ENCODE measurements at places on chromosomes 6 and 20.
A peak's percentile ranks its signal among the peaks of the same experiment; 100 is the strongest.

DNA sequence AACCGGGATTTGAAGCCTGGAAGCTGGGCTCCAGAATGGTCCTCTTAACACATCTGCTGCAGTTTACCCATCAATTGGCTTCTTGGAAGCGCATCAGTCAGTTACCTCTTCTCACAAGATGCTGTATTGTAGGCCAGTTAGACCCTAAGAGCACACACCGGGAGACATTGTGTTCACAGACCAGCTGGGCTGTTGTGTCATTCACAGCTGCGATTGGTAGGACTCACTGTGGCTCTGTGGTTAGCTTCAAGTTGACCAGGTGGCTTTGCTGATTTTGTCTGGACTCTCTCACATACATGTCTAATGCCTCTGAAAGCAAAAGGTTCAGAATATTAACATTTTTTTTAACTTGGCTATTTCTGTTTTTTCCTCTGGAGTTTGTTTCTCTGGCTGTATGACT is 64.8 kb downstream of the SNX9 start:
- DNase-seq: no peak

GRCh38 chr6:76867182-76867581 is 596.1 kb downstream of the HTR1B start:
- DNase-seq: no peak

- no peak for DNase-seq
Observed at GRCh38 chr6:4907602-4908001, 96.2 kb downstream of the RPP40 start.

GRCh38 chr6:89353702-89354392 is 1.3 kb upstream of the UBE2J1 start:
- no peak for DNase-seq

DNA sequence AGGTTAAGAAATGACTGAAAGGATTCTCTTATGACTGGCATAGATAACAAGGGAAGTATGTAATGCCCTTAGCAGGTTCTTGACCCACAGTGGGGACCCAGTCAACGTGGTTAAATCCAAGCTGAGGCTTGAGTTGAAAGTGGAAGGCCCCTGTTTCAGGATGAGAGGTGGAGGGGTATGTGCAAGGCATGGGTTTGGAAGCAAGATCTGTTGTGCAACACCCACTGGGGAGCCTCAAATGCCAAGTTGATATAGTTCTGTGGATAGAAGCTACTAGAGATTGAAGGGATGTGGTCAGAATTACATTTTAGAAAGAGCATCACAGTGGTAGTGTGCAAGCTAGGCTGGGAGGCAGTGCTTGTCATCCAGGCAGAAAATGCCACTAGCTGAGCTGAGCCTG is 5.1 kb downstream of the PABPC1L start:
- no peak for DNase-seq

- DNase-seq: no peak
Observed at GRCh38 chr6:128966934-128967333, 84.0 kb downstream of the LAMA2 start.

DNA sequence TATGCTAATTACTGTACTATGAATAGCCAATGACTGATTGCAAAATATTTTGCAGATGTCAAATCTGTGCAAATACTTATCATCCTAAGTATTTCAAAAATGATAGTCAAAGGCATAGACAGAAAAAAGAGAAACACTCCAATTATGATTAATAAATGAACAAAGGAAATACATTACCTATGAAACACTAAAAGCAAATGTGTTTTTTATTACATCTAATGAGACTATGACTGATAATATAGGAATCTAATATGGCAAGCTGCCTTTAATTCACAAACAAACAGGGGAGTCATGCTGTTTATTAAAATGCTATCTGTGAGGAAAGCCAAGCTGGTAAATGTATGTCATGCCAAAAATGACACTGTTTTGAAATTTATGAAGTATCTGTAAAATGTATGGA is 713.2 kb upstream of the NRSN1 start:
- DNase-seq: no peak

GRCh38 chr20:52201395-52201794 is 9.8 kb upstream of the ZFP64 start:
- DNase-seq: no peak

GRCh38 chr20:38874460-38875174 is 51.6 kb upstream of the FAM83D start:
- no peak for DNase-seq

DNA sequence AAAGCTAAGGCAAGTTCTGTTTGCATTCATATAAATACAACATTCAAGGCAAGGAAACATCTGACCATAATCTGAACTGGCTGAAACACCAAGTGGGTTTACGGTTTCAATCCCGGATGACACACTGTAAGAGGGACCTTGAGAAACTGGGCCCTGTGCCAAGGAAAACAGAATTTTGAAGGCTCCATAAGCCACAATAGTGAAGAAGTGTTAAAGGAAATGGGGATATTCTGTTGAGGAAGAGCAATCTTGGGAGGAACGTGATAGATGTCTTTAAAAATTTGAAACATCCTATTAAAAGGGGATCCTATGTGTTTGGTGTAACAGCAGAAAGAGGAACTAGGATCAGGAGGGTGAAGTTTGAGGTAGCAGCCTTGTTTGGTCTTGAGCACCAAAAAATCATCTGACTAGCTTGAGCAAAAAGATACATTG is 82.4 kb upstream of the TAB2 start:
- DNase-seq: no peak

GRCh38 chr6:14129575-14129974 is 12.0 kb downstream of the CD83 start:
- no peak for DNase-seq

DNA sequence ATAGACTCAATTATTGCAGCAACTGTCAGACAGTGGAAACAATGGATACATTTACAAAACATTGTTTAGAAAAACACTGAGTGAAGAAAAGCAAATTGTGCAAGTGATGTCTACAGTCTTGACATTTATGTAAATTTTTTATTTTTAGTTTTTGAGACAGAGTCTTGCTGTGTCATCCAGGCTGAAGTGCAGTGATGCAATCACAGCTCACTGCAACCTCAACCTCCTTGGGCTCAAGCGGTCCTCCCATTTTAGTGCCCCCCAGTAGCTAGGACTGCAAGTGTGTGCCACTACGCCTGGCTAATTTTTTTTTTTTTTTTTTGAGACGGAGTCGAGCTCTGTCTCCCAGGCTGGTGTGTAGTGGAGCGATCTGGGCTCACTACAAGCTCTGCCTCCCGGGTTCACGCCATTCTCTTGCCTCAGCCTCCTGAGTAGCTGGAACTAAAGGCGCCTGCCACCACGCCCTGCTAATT is 9.7 kb downstream of the CNBD2 start:
- DNase-seq: no peak

- DNase-seq: no peak
Observed at GRCh38 chr20:1775117-1775516, 117.5 kb upstream of the SIRPG start.

- peak; percentile 82 for DNase-seq
Observed at GRCh38 chr20:431012-431904, 23.2 kb downstream of the RBCK1 start.

DNA sequence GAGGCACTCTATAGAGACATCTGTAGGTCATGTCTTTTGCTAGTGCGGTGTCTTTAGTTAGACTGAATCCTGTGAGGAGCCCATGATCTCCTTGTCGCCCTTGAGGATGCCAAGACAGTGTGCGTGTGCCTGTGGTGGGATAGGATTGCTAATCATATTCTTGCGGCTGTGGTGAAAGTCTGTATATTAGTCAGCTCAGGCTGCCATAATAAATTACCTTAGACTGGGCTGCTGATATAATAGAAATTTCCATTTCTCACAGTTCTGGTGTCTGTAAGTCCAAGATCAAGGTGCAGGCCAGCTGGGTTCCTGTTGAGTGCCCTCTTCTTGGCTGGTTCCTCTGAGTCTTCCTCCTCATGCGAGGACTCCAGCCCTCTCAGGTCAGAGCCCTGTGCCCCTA is 141.2 kb downstream of the JARID2 start:
- DNase-seq: no peak

GRCh38 chr6:3753228-3753835 is 1.8 kb upstream of the PXDC1 start:
- no peak for DNase-seq

GRCh38 chr20:12211361-12211760 is 293.7 kb downstream of the BTBD3 start:
- DNase-seq: no peak

DNA sequence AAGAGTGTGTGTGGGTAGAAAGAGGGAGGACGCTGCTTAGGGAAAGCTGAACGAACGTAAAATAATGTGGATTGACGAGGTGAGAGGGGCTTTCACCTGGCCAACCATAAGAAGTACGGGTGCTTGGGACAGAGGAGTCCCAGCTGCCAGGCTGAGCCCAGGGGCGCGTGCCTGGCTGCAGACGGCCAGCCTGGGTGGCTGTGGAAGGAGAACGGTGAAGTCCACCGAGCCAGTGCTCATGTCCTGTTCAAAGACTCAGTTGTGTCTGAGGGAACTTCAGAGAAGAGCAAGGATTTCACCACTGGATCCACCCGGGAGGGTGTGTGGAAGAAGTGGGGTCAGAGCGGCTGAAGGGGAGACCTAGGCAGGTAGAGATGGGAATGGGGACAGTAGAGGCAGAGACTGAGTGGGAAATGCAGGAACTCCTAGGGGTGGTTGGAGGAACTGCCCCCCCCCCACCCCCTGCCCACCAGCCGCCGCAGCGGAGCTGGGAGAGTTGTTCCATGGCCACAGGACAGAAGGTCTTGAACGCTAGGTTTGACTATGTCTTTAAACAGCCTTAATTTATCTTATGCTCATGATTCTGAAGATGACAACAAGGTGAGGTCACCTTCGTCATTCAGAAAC is 68.1 kb upstream of the TBXT start:
- no peak for DNase-seq

- DNase-seq: no peak
Observed at GRCh38 chr20:4320291-4320690, 304.9 kb upstream of the RNF24 start.

- no peak for DNase-seq
Observed at GRCh38 chr6:139392794-139393193, 18.3 kb upstream of the CITED2 start.

GRCh38 chr6:24924580-24925356 is 11.0 kb downstream of the RIPOR2 start:
- DNase-seq: no peak

DNA sequence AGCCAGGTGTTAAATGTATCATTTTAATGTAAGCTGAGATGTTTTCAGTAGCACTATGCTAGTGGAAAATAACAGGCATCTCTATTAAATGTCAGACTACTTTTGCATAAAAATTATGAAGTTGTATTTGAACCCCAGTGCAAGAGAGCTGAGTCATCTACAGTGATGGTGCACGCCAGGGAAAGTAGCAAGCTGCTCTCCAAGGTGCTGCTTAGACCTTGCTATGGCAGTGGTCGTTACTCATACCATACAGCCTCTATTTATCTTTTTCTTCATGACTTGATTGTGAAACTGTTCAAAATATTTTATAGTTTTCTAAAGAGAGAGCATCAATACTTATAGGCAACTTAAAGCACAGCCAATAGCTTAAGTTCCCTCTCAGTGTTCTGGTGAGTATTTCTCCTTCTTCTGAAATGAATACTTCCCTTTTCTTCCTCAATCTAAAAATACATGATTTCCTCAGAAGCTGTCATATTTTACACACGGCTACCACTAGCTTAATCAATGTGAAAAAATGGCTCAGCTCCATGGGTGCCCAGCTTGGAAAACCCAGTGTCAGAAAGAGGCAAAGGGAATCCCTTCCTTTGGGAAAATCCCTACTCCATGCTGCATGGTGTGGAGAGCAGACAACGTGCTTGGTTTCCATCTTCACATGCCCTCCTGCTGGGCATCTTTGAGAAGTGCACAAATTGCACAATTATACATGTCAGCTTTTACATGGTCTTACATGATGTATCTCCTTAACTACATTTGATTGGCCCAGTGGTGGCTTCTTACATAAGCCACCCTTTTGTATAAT is 105.6 kb downstream of the ELOVL4 start:
- no peak for DNase-seq

GRCh38 chr20:17678295-17678694 is 3.7 kb downstream of the RRBP1 start:
- DNase-seq: no peak

All from substantia nigra (tissue), 51 donors.